ENCODE measurements at places on chromosomes 5 and 9.
A peak's percentile ranks its signal among the peaks of the same experiment; 100 is the strongest.

DNA sequence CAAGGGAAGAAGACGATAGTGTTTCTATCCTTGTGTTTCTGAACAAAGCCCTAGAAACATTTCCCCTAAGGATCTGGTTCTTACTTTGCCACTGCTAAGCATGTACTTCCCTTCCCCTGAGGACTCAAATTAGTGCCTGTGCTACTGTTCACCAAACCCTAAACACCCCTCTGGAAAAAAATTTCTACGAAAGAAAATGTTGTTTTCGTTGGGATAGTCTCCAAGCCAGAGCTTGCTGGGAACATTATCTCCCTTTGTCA, 294.6 kb downstream of the BNC2 start:
- no peak for DNase-seq

- DNase-seq = no peak
Observed at GRCh38 chr5:58011301-58011700, 448.6 kb downstream of the PLK2 start.

GRCh38 chr5:10364186-10364689, 10.7 kb downstream of the MARCHF6 start:
- no peak for DNase-seq

- DNase-seq = no peak
Observed at GRCh38 chr9:107471552-107471951, 18.0 kb downstream of the KLF4 start.

- no peak for DNase-seq
Observed at GRCh38 chr9:127537014-127537413, 75.1 kb upstream of the STXBP1 start.

- DNase-seq = peak; percentile 88
Observed at GRCh38 chr5:96662725-96663518, 746 bp downstream of the CAST start.

DNA sequence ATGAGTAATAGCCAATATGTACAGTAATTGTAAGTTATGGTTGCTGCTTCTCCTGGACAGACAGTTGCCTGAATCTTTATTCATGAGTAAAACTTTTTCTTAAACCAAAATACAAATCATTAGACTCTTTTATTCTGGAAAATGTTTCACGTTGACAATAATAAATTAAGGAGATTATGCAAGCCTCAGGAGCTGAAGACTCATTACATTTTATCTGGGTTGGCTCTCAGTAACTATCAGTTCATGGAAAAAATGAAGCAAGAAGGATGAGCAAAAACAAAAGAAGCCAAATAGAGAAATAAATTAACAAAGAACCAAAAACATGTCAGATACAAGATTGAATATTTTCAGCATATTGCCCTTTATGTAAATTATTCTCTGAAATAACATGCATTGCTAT, 88.9 kb upstream of the PRR16 start:
- DNase-seq = no peak

GRCh38 chr9:1748407-1748806, 266.7 kb upstream of the SMARCA2 start:
- DNase-seq = peak; percentile 36

- DNase-seq = peak; percentile 3
Observed at GRCh38 chr5:37015795-37016666, 139.5 kb downstream of the NIPBL start.

GRCh38 chr9:90249094-90249493, 393.5 kb downstream of the DIRAS2 start:
- no peak for DNase-seq

GRCh38 chr9:99125446-99125845, 20.5 kb downstream of the TGFBR1 start:
- DNase-seq = no peak

DNA sequence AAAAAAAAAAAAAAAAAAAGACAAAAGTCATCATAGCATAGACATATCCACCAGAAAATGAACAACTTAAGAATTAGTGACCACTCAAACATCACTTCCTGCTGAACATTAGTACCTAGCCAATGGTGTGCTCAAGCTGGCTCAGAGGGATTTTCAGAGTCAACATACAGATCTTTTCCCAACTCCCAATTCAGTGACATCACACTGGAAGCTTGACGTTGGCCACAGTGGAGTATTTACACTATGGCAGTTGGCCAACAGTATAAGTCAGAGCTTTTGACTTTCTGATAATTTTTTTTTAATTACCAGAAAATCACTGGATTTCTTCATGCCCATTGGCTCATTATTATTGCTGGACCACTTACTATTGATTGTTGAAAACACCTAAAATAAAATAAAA, 383.5 kb downstream of the ARHGEF28 start:
- DNase-seq = no peak

DNA sequence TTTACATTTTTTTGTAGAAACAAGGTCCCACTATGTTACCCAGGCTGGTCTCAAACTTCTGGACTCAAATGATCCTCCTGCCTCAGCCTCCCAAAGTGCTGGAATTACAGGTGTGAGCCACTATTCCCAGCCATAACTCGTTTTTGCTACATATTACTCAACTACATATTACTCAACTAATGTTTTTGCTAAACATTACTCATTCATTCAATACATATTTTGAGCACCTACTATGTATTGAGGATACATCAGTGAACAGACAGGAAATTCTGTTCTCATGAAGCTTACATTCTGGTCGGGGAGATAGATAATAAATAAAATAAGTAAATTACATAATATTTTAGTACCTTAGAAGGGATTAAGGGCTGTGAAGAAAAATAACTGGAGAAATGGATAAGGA, 34.9 kb upstream of the STOM start:
- DNase-seq = no peak

DNA sequence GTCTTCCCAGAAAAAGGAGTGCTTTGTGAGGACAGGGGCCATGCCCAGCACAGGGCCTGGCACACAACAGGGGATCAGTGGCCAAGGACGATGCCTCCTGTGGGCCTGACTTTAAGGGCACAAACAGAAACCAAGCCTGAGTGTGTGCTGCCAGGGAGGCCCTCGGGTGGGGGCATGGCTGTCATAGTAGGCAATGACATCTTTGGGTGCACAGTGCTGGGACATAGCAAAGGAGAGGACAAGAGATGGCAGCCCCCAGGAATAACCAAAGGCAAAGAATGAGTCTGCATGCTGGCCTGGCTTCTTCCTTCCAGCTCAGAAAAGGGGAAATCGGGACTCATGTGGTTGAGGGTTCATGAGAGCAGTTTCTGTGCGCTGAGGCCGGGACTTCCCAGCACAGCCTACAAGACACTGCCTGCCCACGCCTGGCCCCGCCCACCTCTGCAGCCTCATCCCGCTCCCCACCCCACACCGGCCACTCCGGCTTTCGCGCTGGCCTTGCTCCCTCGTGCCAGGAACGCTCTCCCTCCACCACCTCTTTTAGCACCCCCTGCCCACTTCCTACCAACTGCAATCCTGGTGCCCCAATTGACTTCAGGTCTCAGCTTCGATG, 13.8 kb upstream of the LHX2 start:
- DNase-seq = no peak

- no peak for DNase-seq
Observed at GRCh38 chr5:164002214-164002613, 496.8 kb downstream of the MAT2B start.

DNA sequence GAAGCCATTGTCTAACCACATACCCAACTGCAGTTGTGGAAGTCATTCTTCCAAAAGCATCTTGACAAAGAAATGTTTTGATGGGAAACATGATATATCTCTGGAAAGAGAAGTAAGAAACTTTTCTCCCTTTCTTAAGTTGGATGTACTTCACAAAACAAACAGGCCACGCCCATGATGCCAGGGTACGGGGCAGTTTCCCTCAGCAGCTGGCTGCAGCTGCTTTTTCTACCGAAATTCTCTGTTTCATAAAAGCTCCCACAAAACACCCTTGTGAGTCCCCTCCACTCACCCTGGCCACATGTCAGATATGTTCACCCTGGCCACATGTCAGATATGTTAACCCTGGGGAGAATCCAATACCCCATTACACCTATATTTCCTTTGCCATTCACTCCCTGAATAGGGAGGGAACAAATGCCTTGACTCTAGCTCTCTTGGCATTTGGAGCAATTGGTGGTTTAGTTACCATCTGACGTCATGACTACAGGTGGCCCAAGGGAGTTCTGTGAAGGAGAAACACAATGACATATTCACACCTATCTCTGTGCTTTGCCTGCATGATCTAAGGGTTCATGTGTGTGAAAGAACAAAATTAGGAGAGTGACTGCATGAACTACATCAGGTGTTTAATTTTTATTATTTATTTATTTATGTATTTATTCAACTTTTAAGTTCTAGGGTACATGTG, 103.0 kb downstream of the AOPEP start:
- no peak for DNase-seq

DNA sequence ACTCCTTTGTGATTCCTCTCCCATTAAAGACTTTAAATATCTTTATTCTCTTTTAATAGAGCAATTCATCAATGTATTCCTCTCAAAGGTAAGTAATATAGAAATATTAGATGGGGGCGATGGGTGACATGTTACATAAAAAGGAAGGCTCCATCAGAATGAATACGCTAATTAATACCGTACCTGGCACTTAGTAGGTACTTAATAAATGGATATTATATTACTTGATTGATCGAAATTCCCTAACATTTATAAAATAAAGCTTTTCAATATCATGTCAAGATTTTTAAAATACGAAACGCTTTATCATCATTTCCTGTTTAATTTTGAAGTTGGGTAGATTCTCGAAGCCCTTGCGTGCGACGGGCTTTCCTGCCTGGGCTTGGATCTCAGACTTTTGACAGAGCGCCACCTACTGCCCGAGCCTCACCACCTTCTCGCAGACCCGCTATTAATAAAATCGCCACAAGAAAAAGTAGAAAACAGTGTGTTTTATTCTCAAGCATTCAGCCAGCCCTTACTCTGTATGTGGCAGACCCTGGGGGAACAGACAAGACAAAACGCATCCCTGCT, 99.4 kb downstream of the C5orf15 start:
- peak; percentile 77 for DNase-seq

- DNase-seq = no peak
Observed at GRCh38 chr9:110371411-110372007, 33.8 kb upstream of the TXNDC8 start.

DNA sequence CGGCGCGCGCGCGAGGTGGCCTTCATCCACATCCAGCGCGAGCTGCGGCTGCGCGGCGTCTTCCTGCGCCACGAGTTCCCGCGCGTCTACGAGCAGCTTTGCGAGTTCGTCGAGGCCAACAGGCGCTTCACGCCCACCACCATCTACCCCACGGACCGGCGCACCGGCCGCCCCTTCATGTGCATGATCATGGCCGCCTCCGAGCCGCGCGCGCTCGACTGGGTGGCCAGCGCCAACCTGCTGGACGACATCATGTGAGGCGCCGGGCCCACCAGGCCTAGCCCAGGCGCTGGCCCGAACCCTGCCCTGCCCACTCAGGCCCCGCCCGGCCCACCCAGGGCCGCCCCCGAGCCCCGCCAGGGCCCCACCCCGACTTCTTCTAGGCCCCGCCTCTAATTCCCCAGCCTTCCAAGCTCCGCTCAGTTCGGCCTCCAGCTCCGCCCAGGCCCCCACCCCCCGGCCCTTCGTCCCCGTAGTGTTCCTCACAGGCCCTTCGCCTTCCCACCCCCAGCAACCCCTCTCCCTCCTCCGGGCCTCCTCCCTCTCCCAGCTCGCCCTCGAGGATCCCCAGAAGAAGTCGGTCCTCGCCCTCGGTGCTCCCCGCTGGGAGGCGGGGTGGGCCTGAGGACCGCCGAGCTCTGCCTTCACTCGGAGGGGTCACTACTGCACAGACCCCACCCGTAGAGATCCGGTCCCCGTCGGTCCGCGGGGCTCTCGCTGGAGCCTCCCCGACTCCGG, 2.0 kb upstream of the PHPT1 start:
- peak; percentile 73 for DNase-seq

GRCh38 chr9:75046725-75047345, 18.7 kb upstream of the CARNMT1 start:
- DNase-seq = no peak

DNA sequence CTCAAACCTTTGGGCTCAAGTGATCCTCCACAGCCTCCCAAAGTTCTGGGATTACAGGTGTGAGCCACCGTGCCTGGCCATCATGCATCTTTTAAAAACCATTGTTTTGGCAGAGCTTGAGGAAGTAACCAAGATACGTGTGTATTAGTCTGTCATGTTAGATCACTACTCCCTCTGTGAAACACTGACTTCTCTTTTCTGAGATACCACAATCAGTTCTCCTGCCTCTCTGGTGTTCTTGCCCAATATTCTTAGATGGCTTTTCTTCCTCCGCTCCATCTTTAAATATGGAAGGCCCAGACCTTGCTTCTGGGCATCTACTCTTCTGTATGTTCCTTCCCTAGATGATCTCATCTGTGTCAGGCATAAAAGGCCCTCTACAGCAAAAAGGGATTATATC, 14.2 kb upstream of the CCNB1 start:
- DNase-seq = no peak

DNA sequence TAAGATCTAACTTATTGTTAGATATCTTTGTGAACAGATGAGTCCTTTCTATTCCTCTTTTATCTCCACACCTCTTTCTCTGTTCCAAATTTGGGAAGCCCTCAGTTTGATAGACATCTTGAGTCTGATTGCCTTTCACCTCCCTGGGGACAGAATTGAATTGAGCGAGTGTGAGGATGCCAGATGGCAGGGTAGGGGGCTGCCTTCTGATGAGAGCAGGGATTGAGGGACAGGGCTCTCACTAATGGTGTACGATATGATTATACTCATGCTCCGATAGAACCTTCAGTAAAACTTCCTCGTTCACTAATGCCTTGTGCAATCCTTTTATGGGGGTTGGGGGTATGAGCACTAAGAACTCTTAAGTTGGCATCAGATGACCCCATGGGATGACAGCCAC, 172.1 kb upstream of the DAP start:
- DNase-seq = no peak

DNA sequence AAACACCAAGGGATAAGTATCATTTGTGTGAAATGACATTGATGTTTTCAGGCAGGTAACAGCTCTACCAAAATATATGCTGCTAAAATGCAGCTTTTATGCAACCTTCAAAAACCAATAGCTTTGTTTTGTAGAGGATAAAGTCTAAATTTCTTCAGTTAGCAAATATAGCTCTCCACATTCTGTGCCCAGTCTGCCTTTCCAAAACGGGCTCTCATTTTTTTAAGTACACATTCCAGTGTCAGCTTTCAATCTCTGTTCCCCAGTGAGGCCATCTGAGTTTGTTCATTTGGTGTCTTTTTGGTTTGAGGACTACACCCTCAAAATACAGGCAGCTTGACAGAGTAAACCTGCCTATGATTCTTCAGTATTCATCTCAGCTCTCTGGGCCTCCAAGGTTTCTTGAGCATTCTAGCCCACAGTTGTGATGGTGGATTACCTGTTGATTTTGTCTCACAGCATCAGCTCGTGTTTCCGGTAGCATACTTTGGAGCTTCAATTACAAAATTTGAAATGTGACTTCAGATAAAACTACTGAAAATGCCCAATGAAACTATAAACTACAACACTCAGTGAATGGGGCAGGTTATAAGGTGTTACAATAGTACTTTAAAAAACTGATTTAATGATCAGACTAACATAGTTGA, 55.7 kb downstream of the NR3C1 start:
- DNase-seq = no peak
